ENCODE measurements at places on chromosomes 13 and 19.
A peak's percentile ranks its signal among the peaks of the same experiment; 100 is the strongest.

GRCh38 chr13:93066187-93066586 lies 160.4 kb upstream of the GPC6 start:
- peak; percentile 34 for DNase-seq

DNA sequence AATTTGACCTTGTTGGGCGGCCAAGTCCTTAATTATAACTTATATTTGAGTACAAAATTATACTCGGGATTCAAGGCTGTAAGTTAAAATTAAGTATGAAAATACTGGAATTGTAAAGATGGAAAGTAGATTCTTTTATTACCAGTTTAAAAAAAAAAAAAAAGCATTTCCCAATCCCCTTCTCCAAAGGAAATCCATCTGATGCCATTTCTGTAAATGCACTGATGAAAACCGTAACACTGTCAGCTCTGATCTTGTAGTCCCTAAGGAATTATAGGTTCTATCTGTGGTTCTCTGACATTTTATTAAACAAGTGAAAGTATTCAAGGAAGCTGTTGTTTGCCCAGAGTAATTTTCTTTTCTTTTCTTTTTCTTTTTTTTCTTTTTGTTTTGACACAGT lies 41.6 kb upstream of the HNRNPA1L2 start:
- no peak for DNase-seq

DNA sequence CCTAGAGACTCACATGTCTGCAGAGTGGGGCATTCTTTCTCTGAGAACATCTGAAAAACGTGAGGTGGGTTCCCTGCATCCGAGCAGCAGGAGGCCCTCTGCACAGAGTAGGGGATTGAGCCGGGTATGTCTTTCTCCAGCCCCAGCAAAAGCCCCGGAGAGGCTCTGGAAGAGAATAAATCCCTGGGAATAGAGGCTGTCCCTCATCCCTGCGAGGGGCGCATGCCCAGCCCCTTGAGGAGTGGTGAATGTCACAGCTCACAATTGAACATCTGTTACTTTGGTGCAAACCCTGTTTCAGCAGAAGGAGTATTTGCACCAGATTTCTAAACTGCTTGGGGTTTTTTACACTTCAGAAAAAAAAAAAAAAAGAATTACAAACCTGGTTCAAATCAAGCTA lies 164.6 kb downstream of the FGF14 start:
- DNase-seq: no peak

DNA sequence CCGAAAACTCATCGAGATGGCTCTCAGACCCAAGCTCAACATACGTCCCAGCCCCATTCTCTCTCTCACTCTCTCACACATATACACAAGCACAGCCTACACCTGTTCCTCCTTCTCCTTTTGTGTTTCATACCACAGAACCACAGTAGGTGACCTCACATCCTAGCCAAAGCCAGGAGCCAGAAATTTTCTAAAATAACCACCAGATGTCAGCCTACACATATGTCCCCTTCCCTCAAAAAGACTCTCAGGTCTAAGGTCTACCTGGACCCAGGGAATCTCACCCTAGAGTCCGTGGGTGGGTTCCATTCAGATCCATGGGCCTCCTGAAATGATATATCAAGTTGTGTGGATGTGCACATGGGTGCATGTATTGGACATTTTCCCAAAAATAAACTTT lies 104.2 kb upstream of the IPO5 start:
- DNase-seq: peak; percentile 7

DNA sequence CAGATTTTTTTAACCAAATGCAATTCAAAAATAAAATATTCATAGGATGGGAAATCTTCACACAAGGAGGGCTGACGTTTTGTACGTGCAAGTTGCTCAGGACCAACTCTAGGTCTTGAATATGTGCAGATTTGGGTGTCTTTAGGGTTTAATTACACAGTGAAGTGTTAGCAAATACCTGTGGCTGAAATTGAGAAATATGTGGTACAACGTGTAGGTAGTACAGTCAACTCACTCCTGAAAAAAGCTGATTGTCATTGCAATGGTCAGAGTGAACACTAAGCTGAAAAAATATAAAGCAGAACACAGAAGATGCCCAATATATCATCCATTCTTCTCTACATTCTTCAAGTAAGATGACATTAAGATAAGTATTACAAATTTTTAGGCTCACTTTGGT lies 314.3 kb downstream of the SLITRK1 start:
- no peak for DNase-seq

DNA sequence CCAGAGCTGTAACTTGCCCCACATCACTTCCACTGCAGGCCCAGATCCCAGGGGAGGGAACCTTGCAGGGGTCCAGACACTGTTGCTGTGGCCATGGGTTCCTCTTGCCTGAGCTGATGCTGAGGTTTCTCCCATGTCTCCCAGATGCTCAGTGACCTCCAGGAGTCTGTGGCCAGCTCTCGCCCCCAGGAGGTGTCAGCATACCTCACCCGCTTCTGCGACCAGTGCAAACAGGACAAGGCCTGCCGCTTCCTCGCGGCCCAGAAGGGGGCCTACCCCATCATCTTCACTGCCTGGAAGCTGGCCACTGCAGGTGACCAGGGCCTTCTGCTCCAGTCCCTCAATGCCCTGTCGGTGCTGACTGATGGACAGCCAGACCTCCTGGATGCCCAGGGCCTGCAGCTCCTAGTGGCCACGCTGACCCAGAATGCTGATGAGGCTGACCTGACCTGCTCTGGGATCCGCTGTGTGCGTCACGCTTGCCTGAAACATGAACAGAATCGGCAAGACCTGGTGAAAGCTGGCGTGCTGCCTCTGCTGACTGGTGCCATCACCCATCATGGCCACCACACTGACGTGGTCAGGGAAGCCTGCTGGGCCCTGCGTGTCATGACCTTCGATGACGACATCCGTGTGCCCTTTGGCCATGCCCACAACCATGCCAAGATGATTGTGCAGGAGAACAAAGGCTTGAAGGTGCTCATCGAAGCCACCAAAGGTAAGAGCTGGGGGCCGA lies 12.1 kb upstream of the SLC25A42 start:
- no peak for DNase-seq

DNA sequence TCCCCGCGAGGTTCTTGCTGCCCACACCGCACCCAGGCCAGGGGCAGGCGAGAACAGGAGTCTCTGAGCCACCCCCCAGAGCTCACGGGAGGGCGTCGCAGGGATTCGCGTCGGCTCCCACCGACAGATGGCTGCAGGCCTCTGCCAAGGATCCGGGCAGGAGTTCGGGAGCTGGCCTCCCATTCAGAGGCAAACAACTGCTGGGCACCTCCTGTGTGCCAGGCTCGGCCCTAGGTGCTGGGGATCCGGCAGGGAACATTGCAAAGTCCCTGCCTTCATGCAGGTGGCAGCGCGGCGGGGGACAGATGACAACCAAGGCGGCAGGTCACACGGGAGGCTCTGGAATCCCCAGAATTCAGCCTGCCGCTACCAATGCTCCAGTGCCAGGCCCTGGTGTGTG lies 25.3 kb downstream of the LRRC4B start:
- DNase-seq: no peak

GRCh38 chr19:55486971-55487923 lies 989 bp upstream of the SSC5D start:
- peak; percentile 77 for DNase-seq

GRCh38 chr13:32340914-32341313 lies 25.6 kb downstream of the BRCA2 start:
- no peak for DNase-seq

GRCh38 chr19:38497907-38498306 lies 64.4 kb downstream of the RYR1 start:
- DNase-seq: no peak

DNA sequence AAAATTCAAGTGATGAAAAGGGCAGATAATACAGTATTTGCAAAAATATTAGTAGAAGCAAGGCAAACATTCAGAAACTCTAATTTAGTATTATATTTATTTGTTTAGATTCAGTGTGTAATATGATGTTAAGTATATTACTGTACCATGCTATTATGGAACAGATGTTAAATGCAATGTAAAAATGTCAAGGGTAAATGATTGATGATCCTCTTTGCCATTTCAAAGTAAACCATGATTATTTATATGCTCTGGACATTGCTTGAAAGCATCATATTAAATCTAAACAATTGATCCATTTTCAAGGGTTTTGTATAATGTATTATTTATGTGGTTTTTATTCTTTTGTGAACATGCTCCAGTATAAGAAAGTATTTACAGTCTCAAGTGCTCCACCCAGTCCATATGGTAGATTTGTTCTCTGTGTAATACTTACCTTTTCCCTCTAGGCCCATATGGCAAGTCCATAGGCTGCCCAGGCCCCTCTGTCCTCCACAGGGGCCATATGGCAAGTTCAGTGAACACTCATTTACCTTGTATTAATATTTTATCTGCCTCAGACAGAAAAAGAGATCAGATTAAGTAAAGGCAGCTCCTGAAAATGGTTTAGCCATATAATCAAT lies 353.5 kb downstream of the DACH1 start:
- no peak for DNase-seq

DNA sequence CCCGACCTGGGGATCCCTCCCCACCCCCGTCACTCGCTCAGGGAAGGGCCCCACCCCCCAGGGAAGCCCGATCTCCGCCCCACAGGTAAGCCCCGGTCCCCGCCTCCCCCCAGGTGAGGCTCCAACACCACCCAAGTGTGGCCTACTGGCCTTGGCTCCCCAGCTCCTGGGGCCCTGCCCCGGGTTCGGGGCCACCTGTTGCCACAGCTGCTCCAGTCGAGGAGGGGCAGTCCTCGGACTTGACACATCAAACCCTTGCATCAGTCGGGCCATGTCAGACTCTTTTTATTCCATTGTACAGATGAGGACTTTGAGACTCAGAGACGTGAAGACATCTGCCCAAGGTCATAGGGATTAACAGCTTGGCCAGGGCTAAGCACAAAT lies 512 bp downstream of the CC2D1A start:
- no peak for DNase-seq

DNA sequence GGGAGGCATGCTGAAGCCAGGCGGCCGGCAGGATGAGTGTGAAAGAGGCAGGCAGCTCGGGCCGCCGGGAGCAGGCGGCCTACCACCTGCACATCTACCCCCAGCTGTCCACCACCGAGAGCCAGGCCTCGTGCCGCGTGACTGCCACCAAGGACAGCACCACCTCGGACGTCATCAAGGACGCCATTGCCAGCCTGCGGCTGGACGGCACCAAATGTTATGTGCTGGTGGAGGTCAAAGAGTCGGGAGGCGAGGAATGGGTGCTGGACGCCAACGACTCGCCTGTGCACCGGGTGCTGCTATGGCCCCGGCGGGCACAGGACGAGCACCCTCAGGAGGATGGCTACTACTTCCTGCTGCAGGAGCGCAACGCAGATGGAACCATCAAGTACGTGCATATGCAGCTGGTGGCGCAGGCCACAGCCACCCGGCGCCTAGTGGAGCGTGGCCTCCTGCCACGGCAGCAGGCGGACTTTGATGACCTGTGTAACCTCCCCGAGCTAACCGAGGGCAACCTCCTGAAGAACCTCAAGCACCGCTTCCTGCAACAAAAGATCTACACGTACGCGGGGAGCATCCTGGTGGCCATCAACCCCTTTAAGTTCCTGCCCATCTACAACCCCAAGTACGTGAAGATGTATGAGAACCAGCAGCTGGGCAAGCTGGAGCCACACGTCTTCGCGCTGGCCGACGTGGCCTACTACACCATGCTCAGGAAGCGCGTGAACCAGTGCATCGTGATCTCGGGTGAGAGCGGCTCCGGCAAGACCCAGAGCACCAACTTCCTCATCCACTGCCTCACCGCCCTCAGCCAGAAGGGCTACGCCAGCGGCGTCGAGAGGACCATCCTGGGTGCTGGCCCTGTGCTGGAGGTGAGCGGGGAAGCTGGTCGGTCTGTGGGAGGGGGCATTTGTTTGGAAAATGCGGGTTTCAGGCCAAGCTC lies 26.4 kb downstream of the MYO9B start:
- no peak for DNase-seq

DNA sequence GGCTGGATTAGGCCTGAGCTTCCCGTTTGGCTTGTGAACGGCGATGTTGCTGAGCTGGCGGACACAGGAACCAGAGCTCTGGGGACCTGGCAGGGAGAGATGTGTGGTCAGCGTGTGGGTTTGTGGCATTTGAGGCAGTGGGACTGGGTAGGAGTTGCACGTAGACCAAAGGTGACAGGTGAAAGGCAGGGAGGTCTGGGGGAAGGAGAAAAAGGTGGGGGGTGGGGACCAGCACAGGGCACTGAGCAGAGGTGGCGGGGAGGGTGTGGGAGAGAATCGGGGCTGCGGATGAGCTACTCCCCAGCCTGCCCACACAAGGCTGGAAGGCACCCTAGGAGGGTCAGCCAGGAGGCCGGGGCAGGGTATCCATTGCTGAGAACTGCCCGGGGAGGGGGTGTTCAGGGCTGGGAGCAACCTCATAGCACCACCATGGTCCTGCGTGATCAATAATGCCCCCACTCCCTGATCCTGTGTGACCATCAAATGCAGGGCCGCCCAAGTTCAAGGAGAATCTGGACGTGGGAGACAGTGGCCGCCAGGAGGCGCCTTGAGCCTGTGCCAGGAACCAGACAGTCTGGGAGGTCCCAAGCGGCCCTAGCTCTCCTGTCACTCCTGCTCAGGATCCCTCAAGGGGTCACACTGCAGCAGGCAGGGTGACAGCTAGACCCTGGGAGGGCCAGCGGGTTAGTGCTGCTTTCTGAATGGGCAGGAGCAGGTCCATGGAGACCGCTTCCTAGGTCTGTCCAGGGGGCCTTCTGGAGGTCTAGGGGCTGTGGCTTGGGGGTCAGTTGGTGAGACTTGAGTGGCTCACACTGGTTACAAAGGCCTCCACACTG lies 12.8 kb upstream of the SELENOW start:
- DNase-seq: no peak

DNA sequence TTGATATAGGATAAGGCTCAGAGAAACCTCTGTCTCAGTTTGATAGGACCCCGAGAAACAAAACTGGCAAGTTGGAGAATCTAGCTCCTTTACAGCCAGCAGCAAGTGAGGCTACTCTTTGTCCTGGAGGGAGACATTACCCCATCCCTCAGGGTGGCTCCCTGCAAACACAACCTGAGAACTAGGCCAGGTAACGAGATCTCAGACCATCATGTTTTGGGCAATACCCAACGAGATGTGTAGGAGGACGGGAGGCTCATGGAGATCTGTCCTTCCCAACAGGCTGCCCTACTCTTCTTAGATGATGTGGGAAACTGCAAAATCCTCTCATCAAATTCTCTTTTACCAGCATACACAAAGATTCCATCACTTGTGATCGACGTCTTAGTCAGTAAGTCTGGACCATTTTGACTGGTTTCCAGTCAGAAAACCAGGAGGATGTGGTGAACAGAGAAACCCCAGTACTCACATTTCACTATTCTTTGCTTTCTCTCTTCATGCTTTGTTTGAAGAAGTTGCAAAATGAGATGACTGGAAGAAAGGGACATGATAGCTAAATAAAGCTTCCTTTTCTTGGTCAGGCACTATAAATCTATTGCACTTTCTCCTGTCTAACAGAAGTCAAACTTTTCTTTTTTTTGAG lies 6.0 kb upstream of the CTU1 start:
- no peak for DNase-seq

GRCh38 chr19:28159065-28159464 lies 1053.9 kb downstream of the UQCRFS1 start:
- DNase-seq: no peak

- no peak for DNase-seq
These were observed 1.6 kb upstream of the CACNG6 start for GRCh38 chr19:53989600-53990533.

DNA sequence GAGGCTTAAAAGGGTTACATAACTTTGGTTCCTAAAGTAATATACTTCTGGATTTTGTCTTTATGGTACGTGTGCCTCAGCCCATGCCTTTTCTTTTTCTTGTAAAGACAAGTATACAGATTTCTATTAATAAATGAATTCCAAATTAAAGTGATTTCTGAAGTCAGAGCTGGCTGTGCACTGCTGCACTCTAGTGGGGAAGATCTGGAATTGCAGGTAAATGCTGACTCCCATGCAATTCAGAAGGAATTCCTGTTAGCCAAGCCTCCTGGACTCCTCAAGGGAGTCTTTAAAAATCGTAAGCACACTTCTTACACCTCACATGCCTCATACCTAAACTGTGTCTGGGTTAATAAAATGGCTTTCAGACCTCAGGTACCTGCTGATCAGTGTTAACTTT lies 118.4 kb upstream of the SLC7A1 start:
- no peak for DNase-seq
